ENCODE measurements at places on chromosomes 16 and 17. TPM values are rescaled to one million over a fixed set of nuclear protein-coding genes. Genes with fewer than 3 reads are reported as not detected.
A peak's percentile ranks its signal among the peaks of the same experiment; 100 is the strongest.

The SEZ6L2 gene
- 1.9 TPM for total RNA-seq

The HSD17B2 gene
- total RNA-seq: not detected

DNA sequence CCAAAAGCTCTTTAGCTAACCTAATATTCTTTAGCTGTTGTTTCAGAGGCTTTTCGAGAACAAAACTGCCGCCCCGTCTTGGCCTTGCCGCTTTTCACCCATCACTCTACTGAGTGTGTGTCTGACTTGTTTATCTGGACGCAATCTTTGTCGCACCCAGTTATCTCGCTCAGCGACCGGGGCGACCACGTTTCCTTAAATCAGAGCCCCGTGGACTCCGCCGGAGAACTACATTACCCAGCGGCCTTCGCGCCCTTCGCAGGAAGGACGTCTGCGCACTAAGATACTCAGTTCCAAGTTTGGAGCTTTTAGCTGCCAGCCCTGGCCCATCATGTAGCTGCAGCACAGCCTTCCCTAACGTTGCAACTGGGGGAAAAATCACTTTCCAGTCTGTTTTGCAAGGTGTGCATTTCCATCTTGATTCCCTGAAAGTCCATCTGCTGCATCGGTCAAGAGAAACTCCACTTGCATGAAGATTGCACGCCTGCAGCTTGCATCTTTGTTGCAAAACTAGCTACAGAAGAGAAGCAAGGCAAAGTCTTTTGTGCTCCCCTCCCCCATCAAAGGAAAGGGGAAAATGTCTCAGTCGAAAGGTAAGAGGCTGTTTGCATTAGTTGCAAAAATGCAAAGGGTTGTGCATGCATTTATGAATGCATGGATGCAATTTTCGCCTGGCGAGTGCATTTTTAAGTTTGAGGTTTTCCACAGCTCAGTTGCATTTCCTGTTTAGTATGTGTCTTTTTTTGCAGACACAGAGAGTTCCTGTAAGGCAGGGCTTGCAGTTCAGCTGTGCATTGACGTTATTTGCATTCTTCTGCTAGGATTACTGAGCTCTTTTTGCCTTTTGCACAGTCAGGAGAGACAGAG is at the start of gene MAP2K6:
TSS of gene MAP2K6 (plus strand) at position 290 of the 867 bp plus-strand sequence. CDS start at position 578, 288 bp downstream.
- H3K27me3 ChIP-seq: no peaks in the 10 kb centered on the region
- peak within 1 kb of the TSS; percentile 43 for H3K27ac ChIP-seq
- H3K4me3 ChIP-seq: peak within 1 kb of the TSS; percentile 27
- peaks cover 16% of the 10 kb centered on the region for H3K4me1 ChIP-seq

The GLP2R gene
- total RNA-seq: not detected

DNA sequence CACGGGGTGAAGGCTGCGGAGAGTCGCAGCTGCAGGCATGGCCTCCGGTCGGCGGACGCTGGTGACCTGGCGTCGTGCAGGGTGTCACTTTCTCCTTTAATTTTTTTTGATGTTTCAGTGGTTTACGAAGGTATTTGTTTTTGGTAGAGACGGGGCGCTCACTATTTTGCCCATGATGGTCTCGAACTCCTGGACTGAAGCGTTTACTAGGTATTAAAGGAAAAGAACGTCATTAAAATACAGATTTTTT is 17.1 kb downstream of the ZNF213 start:
- no peaks in the 10 kb centered on the region for H3K36me3 ChIP-seq
- DNase-seq: no peak
- peaks cover 2% of the 10 kb centered on the region for H3K4me1 ChIP-seq
- no peak overlapping the region for H3K27ac ChIP-seq

GRCh38 chr16:29804455-29805231 is 1.7 kb upstream of the MAZ start:
- H3K4me3 ChIP-seq: peak overlapping the region; percentile 90
- peak overlapping the region; percentile 95 for H3K27ac ChIP-seq
- peaks cover 23% of the 10 kb centered on the region for H3K36me3 ChIP-seq
- DNase-seq: peak; percentile 87
- H3K27me3 ChIP-seq: no peaks in the 10 kb centered on the region
- peaks cover 35% of the 10 kb centered on the region for H3K4me1 ChIP-seq

GRCh38 chr16:19008245-19009169 is 24.8 kb downstream of the TMC7 start:
- no peaks in the 10 kb centered on the region for H3K36me3 ChIP-seq
- peaks cover 13% of the 10 kb centered on the region for H3K4me1 ChIP-seq
- no peak for DNase-seq
- no peak overlapping the region for H3K4me3 ChIP-seq
- no peaks in the 10 kb centered on the region for H3K27me3 ChIP-seq

The LGALS9B gene
- not detected for total RNA-seq

GRCh38 chr16:68778551-68779231 is 41.6 kb downstream of the CDH1 start:
- no peaks in the 10 kb centered on the region for H3K4me1 ChIP-seq
- H3K36me3 ChIP-seq: no peaks in the 10 kb centered on the region
- H3K27me3 ChIP-seq: no peaks in the 10 kb centered on the region
- H3K27ac ChIP-seq: no peak overlapping the region
- DNase-seq: no peak

The TERB1 gene
- not detected for total RNA-seq

DNA sequence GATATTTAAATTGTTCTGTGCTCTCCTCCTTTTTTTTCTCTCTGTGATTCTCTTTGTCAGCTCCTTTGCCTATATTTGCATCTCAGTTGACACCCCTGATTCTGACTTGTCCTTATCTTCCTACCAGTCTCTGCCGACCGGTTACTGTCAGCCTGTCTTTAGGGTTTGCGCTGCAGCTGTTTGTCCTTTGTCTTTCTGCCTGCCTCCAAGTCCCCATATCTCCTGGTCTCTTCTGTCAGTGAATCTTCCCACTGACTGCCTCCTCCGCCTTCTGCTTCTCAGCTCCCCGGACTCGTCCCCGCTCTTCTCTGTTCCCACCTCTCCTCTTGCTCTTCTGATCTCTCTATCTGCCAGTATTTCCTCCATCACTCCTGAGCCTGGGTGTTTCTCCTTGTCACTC is 5.2 kb downstream of the TLCD2 start:
- peaks cover 4% of the 10 kb centered on the region for H3K4me1 ChIP-seq
- DNase-seq: no peak
- no peak overlapping the region for H3K4me3 ChIP-seq

GRCh38 chr17:4616476-4616875 is 25.0 kb downstream of the ALOX15 start:
- H3K36me3 ChIP-seq: no peaks in the 10 kb centered on the region
- no peak overlapping the region for H3K4me3 ChIP-seq
- no peak overlapping the region for H3K27ac ChIP-seq
- H3K27me3 ChIP-seq: peaks cover 6% of the 10 kb centered on the region

- H3K27me3 ChIP-seq: no peaks in the 10 kb centered on the region
- no peak overlapping the region for H3K4me3 ChIP-seq
- no peaks in the 10 kb centered on the region for H3K4me1 ChIP-seq
- no peak for DNase-seq
- H3K27ac ChIP-seq: peak overlapping the region; percentile 29
- no peaks in the 10 kb centered on the region for H3K36me3 ChIP-seq
These were observed 42.1 kb downstream of the GPRC5B start for GRCh38 chr16:19842426-19843157.

DNA sequence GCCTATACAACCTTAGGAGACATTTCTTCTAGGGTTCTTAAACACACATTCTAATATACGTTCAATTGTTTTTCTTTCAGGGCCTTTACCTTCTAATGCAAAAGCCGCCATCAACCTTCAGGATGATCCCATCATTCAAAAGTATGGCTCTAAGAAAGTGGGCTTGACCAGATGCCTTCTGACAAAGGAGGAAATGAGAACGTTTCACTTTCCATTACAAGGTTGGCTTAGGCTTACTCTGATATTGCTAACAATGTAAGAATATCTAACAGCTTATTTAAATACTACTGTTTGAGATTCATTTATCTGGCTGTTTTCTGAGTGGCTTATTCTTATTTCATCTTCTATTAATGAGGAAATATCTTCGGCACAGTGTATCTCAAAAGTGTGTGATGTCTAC is 15.4 kb downstream of the REXO5 start:
- H3K27me3 ChIP-seq: no peaks in the 10 kb centered on the region
- no peak overlapping the region for H3K27ac ChIP-seq
- peaks cover 3% of the 10 kb centered on the region for H3K4me1 ChIP-seq
- H3K4me3 ChIP-seq: no peak overlapping the region

- no peaks in the 10 kb centered on the region for H3K36me3 ChIP-seq
- H3K27me3 ChIP-seq: no peaks in the 10 kb centered on the region
- H3K4me3 ChIP-seq: no peak overlapping the region
- H3K27ac ChIP-seq: no peak overlapping the region
These were observed 2225.7 kb downstream of the TP53TG3F start for GRCh38 chr16:35685085-35685484.

DNA sequence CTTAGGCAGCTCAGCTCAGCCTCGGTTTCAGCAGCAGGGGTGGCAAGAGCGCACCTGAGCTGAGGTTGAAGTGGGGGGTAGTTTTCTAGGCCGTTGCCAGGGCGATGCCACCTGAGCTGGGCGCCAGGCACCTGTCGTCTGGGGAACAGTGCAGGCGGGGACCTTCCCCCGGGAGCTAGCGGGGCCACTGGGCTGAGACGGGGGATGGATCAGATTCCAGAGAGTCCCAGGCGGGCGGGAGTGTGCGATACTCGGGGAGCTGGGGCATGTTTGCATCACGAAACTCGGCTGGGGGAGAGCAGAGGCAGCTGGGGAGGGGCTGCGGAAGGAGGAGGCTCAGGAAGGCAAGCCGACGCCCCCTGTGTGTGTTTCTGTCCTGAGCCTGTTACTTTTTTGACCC is 477 bp upstream of the CLDN9 start:
- H3K4me3 ChIP-seq: no peak overlapping the region
- peaks cover 70% of the 10 kb centered on the region for H3K27me3 ChIP-seq
- H3K36me3 ChIP-seq: no peaks in the 10 kb centered on the region
- no peak overlapping the region for H3K27ac ChIP-seq

GRCh38 chr16:62954144-62955032 is 918.1 kb upstream of the CDH8 start:
- DNase-seq: no peak
- H3K4me3 ChIP-seq: no peak overlapping the region
- no peaks in the 10 kb centered on the region for H3K36me3 ChIP-seq
- H3K27me3 ChIP-seq: no peaks in the 10 kb centered on the region

- H3K36me3 ChIP-seq: no peaks in the 10 kb centered on the region
- H3K4me1 ChIP-seq: no peaks in the 10 kb centered on the region
- H3K27me3 ChIP-seq: no peaks in the 10 kb centered on the region
These were observed 83.1 kb downstream of the NT5M start for GRCh38 chr17:17386094-17386800.

The GSG1L gene
- not detected for total RNA-seq

The ZMYND15 gene
- not detected for total RNA-seq

The KRT33A gene
- total RNA-seq: not detected

DNA sequence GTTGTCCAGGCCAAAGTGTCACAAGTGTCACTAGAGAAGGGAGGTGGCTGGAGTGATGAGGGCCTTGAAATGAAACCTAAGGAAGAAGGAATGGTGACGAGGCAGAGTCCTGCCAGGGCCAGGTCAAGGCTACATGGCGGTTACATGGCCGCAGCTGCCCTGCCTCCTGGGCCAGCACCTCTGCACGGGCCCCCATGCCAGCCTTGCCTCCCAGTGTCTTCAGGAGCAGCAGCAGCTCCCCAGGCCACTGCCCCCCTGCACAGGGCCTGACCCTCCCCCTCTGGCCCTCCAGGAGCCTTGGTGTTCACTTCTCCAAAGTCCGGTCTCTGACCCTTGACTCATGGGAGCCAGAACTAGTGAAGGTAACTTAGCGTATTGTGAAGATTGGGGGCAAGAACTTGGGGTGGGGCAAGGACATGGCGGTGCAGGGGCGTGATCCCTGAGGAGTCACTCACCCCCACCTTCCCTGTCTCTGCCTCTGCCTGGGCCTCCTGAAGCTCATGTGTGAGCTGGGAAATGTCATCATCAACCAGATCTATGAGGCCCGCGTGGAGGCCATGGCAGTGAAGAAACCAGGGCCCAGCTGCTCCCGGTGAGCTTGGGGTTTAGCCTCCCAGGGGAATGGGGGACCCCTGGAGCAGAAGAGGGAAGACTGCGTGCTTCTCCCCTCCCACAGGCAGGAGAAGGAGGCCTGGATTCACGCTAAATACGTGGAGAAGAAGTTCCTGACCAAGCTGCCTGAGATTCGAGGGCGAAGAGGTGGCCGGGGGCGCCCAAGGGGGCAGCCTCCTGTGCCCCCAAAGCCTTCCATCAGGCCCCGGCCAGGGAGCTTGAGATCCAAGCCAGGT is 4.1 kb upstream of the KCTD11 start:
- no peaks in the 10 kb centered on the region for H3K36me3 ChIP-seq
- no peak for DNase-seq
- H3K27me3 ChIP-seq: no peaks in the 10 kb centered on the region
- peaks cover 31% of the 10 kb centered on the region for H3K4me1 ChIP-seq
- no peak overlapping the region for H3K27ac ChIP-seq

GRCh38 chr16:35533683-35534082 is 2074.3 kb downstream of the TP53TG3F start:
- no peak overlapping the region for H3K27ac ChIP-seq
- no peaks in the 10 kb centered on the region for H3K27me3 ChIP-seq
- no peak for DNase-seq
- H3K36me3 ChIP-seq: no peaks in the 10 kb centered on the region

DNA sequence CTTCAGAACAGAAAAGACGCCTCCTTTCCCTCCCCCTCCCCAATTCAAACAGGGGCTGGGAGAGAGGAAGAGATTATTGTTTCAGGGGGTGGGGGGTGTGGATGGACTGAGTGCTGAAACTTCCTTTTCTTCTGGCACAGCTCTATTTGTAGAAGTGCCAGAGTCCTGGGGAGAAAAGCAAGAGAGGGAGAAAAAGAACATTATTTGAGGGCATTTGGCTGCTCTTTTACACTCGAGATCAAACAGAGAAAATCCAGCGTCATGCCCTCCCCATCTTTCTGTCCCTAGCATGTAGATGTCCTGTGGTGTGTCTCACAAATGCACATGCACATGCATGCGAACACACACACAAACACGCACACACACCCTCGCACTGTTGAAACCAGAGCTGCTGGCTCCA is 13.0 kb downstream of the ARL4D start:
- peaks cover 13% of the 10 kb centered on the region for H3K4me1 ChIP-seq
- H3K4me3 ChIP-seq: no peak overlapping the region
- H3K27me3 ChIP-seq: no peaks in the 10 kb centered on the region
- peak overlapping the region; percentile 36 for H3K27ac ChIP-seq
- no peak for DNase-seq
- H3K36me3 ChIP-seq: no peaks in the 10 kb centered on the region

The CCL18 gene
- total RNA-seq: 4.1 TPM

The CLEC18B gene
- total RNA-seq: not detected

- no peak for DNase-seq
- no peak overlapping the region for H3K4me3 ChIP-seq
- no peaks in the 10 kb centered on the region for H3K4me1 ChIP-seq
- H3K27me3 ChIP-seq: no peaks in the 10 kb centered on the region
- H3K36me3 ChIP-seq: no peaks in the 10 kb centered on the region
These were observed 87.1 kb downstream of the EMP2 start for GRCh38 chr16:10493276-10493675.

DNA sequence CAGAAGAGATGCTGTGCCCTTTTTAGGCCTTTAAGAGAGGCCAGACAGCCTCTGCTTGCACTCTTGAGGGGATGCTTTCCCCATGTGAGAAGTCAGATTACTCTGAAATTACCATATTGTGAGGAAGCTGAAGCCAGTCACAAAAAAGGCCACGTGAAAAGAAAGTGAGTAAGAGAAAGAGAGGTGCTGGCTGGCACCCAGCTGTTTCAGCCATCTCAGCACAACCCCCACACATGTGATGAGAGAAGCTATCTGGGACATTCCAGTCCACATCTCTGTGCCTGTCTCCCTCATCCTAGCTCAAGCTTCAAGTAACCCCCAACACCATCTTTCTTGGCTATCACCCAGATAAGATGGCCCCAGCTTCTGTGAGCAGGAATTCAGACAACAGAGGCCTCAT is 131.4 kb downstream of the HS3ST2 start:
- no peak overlapping the region for H3K27ac ChIP-seq
- H3K27me3 ChIP-seq: peaks cover 15% of the 10 kb centered on the region
- peaks cover 13% of the 10 kb centered on the region for H3K4me1 ChIP-seq
- no peak overlapping the region for H3K4me3 ChIP-seq
